ENCODE measurements at places on chromosomes 2 and 18.

GRCh38 chr2:119788752-119789151 is 29.0 kb downstream of the PTPN4 start:
- DNase-seq: no peak

GRCh38 chr2:68379184-68379708 is 14.2 kb downstream of the PLEK start:
- no peak for DNase-seq

GRCh38 chr2:43055086-43055912 is 171.1 kb downstream of the ZFP36L2 start:
- no peak for DNase-seq

GRCh38 chr2:173657996-173658717 is 303.5 kb downstream of the CDCA7 start:
- no peak for DNase-seq

GRCh38 chr18:33469699-33470098 is 29.2 kb upstream of the CCDC178 start:
- no peak for DNase-seq
